AG10803 (cell line): ENCODE measurements at places on chromosomes 13 and 19.
A peak's percentile ranks its signal among the peaks of the same experiment; 100 is the strongest.

GRCh38 chr13:48902368-48902767 is 73.3 kb upstream of the FNDC3A start:
- peak; percentile 10 for DNase-seq

GRCh38 chr13:76687467-76687866 is 198.7 kb downstream of the KCTD12 start:
- no peak for DNase-seq

DNA sequence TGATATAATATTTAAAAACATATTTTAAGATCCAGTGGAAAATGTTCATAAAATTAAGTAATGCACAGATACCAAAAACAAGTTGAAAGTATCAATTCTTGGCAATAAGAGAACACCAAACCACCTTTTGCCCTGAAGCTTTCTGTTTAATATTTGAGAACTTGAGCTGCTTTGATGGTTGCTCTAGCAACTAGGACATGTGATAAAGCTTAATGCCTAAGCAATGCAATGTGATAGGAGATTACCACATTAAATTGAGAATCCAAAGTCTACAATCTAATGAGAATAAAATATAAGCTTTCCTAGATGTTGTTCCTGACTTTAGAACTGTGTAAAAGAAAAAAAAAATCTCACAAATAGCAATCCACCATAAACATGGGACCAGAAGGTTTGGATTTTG is 1367.5 kb upstream of the PCDH9 start:
- DNase-seq = no peak

DNA sequence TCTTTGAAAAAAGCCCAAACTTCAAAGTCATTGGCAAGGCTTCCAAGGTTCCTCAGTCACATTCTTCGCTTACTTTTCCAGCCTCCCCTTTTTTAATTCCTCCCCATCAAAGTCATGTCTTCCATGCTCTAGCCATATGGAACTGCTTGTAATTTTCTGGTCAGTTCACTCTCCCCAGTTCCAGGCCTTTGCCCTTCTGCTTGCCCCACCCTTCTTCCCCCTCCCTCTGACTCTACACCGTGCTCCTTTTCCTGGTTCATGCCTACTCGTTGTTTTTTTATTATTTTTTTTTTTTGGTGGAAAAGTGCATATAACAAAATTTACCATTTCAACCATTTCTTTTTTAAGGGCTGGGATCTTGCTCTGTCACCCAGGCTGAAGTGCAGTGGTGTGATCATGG is 102.3 kb downstream of the UBL3 start:
- DNase-seq = no peak

DNA sequence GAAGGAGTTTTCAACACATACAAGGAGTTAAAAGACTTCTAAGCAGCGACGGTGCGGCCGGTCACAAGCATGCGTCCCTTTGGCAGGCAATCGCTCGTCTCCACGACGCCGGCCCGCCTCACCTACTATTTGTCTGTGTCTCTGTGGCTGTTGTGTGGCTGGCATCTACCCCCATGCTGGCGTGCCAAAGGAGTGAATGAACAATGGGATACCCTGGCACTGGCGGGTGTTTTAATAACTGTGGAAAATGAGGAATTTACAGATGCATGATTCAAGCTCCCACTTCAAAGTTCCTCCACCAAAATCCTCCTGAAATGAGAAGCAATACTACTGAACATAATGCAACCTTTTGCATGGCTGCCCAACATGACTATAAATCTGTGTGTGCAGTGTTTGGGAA is 176.6 kb downstream of the KLF5 start:
- peak; percentile 76 for DNase-seq

DNA sequence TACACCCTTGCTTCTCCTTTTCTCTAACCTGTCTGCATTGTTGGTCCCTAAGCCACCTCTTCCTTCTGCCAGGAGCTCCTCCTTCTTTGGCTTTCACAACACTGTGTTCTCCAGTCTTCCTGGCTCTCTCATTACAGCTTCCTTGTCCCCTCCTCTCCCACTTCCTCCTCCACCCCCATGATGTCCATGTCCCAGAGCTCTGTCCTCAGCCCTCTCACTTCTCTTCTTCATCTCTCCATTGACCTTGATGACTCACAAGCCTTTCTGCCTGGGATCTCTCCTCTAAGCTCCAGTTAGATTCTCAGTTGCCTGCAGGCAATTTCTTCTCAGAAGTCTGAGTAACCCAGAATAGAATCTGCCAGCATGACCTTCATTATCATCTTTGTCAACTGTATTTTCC is 100.3 kb upstream of the WASF3 start:
- DNase-seq = no peak

DNA sequence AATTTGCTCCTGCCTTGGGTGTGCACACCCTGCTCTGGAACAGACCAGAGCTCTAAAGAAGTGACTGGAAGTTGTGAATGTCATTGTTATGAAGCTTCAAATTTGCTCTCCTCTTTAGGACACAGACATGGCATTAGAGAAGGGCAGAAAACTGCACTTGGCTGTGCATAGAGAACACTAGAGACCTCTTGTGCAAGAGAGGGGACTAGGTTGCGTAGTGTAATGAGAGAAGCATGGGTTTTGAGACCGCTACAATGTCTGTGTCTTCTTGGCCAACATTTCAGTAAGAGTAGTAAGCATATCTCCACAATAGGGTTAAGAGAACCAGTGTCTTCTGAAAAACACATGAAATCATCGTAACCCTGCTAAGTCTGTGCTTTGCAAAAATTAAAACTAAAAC is 423.3 kb downstream of the SPRY2 start:
- DNase-seq = no peak

DNA sequence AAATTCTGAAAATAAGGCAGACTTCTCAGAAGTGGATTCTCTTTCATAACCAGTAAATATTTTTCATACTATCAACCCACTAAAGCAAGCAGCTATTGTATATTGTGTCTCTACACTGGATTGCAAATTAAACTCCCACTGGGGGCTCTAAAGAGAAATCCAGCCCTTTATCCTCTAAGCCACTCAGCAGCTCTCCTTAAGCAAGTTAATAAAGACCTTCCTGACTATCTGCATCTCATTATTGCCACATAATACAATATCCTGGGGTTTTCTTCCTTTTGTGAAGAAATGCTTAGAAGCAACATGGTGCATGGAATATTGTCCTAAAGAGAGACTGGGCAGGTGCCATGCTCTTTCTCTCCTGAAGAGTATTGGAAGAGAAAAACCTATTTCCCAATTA is 521.3 kb downstream of the MYO16 start:
- DNase-seq = no peak

DNA sequence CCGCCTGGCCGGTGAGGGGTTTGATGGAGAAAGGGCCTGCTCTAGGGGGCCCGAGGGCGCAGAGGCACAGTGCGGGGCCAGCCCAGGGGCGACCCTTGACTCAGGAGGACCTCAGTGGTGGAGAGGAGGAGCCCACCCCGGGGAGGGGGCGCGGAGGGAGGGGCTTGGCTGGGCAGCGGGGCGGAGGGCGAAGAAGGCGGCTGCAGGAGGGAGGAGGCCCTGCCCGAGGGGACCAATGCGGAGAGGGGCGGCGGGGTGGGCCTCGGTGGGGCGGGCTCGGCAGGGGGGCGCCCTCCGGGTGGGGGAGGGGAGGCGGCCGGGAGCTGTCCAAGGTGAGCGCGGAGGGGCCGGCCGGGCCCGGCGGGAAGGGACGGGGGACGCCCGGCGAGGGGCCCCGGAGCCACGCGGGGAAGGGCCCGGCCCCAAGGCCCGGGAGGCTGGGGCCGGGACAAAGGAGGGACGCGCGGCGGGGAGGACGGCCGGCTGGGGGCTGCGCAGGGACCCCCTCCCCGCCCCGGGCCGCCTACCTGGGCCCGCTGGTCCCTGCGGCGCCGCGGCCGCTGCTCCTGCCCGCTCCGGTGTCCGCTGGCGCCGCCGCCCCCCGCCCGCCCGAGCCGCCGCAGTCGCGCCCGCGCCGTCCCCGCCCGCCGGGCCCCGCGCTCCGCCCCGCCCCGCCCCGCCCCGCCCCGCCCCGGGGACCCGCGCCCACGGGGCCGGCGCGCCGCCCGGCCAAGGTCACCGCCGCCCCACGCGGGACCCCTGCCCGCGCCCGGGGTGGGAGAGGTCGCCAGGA is at the start of gene DIRAS1:
TSS of gene DIRAS1 (minus strand) at position 596 of the 793 bp plus-strand sequence. CDS start 3,566 bp downstream, outside the sequence.
- no peak for DNase-seq

GRCh38 chr13:40152922-40153321 is 497.5 kb downstream of the COG6 start:
- DNase-seq = no peak

DNA sequence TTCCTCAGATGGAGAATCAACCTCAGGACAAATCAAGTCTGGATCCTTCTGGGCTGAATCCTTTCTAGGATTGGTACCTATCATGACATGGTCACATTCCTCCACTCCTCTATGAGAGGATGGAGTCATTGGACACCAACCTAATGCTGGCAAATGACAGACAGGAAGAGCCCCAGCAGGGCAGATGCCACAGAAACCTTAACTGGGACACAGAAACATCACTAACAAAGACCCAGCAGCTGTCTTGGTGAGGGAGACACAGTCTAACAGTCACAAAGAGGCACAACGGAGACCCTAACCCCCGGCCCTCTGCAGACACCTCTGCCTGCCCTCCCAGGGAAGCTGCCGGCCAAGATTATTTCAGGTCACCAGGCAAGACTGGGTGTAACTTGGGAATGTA is 2.1 kb downstream of the ANKRD27 start:
- no peak for DNase-seq

GRCh38 chr13:34070544-34071303 is 252.8 kb downstream of the RFC3 start:
- no peak for DNase-seq

GRCh38 chr19:48842789-48843162 is 6.5 kb upstream of the HSD17B14 start:
- DNase-seq = peak; percentile 36

- DNase-seq = peak; percentile 55
Observed at GRCh38 chr13:74219566-74219965, 85.4 kb upstream of the KLF12 start.

- peak; percentile 55 for DNase-seq
Observed at GRCh38 chr13:33191425-33192210, 93.9 kb downstream of the STARD13 start.

GRCh38 chr13:60369242-60369641 is 27.8 kb upstream of the TDRD3 start:
- DNase-seq = no peak
